ENCODE measurements at places on chromosomes 11 and 22.

DNA sequence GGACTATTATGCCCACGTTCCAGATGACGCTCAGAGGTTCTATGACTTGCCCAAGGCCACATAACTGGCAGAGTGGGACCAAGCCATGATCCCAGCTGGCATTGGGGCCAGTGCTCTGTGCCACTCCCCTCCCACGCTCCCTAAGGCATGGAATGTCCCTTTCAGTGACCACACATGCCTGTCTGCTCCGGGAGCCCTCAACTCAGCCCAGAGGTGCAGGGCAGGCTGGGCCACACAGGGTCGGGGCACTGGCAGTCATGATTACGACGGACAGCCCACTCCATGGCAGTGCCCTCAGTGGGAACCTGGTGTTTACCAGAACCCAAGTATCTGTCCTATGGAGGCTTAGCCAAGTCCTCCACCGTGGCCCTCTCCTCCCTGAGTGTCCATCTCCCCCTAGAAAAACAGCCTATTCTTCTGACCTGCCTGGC is 10.0 kb downstream of the RHBDD3 start:
- DNase-seq, result no peak

- no peak for DNase-seq
These were observed 408.4 kb downstream of the SOX6 start for GRCh38 chr11:15947681-15948648.

DNA sequence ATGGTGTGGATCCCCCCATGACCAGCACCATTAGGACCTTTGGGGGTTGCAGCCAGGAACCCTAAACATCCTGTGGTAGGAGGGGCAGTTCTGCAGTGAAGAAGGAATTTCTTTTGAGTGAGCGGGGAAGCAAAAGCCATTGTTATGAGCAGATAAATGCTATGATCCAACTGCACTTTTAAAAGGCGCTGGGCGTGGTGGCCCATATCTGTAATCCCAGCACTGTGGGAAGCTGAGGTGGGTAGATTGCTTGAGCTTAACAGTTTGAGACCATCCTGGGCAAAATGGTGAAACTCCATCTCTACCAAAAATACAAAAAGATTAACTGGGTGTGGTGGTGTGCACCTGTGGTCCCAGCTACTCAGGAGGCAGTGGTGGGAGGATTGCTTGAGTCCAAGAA is 5.9 kb upstream of the TOMM22 start:
- no peak for DNase-seq

GRCh38 chr22:45777046-45777851 is 105.6 kb downstream of the ATXN10 start:
- no peak for DNase-seq

GRCh38 chr11:82692981-82693380 is 40.7 kb downstream of the FAM181B start:
- DNase-seq, result no peak

- no peak for DNase-seq
These were observed 49.3 kb downstream of the TIMP3 start for GRCh38 chr22:32850591-32851517.

- no peak for DNase-seq
These were observed 4.5 kb downstream of the PRDM11 start for GRCh38 chr11:45150943-45151342.

DNA sequence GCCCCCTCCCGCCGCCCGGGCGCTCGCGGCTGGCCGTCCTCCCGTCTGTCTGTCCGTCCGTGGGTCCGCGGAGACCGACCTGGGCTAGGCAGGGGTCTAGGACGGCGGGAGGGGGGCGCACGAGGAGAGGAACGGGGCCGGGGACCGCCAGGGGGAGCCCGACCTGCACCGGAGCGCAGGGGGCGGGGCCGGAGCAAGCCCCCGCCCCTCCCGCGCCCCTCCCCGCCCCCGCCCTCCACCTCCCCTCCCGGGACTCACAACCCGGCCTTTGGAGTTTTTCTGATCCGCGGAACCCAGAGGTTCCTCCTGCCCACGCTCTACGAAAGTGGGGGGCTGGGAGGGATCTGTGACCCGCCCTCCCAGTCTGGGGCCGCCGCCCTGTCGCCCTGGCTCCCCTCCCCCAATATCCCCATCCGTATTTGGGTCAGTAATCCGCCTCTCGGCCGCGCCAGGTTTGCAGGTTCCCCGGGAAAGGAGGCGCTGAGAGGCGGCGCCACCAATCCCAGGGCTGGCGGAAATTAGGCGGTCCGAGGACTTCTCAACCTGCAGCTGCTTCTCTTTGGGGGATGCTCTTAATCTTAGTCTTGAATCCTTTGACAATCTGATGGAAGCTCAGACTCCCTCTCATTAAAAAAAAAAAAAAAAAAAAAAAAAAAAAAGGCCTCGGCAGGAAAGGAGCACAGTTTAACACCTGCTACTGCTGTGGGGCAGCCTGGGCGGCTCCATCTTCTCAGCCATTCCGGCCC is 925 bp upstream of the KCNJ11 start:
- DNase-seq, result peak; percentile 74

GRCh38 chr11:119436093-119436492 is 13.1 kb upstream of the THY1 start:
- no peak for DNase-seq

DNA sequence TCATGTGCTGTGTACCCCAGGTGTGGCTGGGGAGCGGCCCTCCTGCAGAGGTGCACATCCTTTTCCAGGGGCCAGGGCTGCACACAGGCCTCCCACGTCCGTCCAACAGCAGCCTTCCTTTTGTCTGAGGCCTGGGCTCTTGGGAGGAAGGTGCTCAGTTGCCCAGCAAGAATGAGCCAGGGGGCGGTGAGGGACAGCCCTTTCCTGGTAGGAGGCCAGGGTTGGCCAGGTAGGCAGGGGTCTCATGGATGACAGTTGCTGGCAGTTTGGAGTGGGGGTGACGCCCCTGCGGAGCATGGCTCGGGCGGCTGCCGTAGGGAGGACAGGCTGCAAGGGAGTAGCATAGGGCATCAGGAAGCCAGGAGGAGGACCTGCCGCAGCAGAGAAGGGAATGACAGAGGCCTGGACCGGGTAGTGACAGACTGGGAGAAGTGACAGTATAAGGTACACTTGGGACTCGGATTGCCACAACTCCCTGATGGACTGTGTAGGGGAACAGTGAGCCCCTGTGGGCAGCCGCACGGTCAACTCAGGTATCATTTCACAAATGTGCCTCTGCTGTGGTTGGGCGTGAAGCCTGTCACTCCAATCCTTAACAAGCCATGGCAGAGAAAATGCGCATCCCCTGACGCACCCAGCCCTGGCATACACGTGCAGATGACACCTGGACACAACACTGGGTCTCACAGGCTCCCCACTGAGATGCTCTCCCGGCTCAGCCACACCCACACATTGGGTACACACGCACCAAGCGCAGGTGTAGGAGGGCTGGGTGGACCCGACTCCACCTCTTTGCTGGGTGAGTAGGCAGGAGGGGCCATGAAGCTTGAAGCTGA is 79.7 kb downstream of the DGCR2 start:
- DNase-seq, result no peak

DNA sequence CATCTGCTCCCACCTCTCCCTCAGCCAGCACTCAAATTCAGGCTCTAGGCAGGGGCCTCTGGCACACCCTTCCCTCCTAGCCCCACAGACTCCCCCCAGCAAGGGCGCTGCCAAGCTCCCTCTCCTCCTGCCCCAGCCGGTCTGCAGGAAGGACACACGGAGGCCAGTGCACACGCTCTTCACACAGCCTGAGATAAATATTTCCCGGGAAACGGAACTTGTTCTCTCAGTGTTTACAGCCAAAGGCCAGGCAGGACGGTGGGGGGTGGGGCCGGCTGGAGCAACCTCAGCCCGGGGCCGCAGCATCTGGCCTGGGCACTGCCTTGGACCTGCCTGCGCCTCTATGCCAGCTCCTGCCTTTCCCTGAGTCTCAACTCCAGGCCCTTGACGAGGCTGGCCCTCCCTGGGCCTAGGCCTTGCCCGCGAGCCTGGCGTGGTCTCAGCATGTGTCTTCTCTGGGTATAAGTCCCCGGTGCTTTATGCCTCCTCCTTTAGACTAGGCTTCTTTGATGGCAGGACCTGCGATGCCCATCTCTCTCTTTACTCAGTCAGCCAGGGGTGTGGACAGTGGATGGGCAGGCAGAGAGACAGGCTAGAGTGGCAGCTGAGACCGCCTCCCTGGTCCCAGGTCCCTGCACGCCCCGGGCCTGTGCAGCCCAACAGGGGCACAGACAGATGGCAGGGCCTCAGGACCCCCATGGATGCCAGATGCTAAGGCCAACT is 48.4 kb downstream of the PDE2A start:
- DNase-seq, result no peak

GRCh38 chr22:37197451-37198257 is 9.6 kb upstream of the C1QTNF6 start:
- no peak for DNase-seq

DNA sequence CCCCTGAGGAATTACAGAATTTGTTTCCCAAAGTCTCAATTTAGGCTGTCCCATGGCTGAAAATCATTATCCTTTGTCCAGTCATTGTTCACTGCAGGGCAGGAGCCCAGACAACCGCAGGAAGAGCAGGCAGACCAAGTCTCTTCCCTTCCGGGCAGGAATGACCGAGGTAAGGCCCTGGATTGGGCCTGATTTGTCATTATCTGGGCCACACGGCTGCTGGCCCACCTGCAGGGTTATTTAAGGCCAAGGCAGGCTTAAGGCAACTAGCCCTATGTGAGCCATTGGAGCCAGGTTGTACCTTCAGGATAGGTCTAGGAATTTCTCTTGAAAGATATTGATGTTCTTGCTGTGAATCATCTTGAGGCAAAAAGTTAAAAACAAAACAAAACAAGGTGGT is 9.7 kb upstream of the IL10RA start:
- no peak for DNase-seq

DNA sequence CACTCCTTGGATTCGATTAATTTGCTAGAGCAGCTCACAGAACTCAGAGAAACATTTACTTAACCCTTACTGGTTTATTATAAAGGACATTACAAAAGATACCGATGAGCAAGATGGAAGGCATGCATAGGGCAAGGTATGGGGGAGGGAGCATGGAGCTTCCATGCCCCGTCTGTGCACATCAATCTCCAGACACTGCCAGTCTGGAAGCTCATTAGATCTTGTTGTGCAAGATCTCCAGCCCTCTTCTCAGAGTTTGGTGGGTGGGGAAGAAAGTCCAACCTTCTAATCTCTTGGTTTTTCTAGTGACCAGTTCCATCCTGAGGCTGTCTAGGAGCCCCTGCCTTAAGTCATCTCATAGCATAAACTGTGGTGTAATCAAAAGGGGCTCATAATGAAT is 190.7 kb downstream of the UVRAG start:
- no peak for DNase-seq

DNA sequence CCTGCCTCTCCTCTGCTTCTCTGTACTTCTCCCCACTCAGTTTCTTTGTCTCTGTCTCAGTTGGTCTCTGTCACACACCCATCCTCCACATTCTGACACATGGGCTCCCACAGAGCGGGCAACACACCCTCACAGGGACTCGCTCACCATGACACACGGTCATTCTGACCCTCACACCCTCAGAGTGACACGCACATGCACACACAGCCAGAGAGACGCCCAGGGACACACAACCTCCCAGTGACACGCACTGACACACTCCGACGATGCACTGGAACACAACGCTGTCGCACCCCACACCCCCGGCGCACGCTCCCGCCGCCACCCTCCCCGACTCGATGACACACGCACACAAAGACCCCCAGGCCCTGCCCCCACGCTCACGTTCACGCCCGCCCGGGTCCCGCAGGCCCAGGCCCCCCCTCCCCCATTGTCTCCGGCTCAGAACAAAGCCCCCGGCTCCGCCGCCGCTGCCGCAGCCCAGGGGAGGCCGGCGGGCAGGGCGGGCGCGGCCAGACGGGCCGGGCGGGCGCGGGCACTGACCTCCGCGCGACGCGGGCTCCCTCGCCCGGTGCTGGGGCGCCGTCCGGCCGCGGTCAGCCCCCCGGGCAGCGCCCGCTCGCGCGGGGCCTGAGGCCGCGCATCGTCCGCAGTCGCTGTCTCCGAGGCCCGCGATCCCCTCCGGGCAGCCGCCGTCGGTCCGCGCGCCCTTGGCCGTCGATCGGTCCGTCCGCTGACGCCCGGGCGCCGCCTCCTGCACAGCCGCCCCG is 404 bp downstream of the DCHS1 start:
- peak; percentile 44 for DNase-seq

DNA sequence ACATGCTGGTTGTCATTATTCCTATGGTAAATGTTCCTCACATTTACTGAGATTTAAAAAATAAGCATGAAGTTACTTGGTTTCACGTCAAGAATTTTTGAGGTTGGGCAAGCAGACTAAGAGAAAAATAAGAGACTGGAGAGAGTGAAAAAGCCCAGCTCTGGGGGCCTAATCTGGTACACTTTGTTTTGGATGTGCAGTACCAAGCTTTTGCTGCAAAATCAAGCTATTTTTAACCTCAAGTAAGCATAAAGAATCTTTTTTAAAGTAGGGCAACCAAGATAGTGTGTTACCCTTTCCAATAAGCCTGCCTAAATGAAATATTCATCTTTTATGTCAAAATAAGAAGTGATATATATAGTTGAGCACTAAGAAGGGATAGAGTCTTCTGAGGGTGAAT is 79.4 kb upstream of the ARHGAP20 start:
- DNase-seq, result no peak

DNA sequence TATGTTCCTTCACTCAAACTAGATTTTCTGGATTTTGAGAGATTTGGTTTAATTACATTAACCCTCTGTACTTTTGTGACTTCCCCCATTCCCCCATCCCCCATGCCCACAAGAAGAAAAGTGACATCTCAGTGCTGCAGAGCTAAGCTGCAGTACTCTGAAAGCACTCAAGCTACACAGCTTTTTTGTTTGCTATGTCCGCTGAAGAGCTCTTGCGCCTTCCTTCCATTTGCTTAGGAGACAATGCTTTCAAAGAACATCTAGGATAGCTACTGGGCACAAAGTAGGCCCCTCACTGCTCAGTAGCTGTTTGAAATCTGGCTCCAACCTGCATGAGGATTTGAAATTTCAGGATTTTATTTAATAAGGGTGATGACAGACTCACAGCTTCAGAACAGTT is 69.7 kb downstream of the SLC17A6 start:
- DNase-seq, result no peak

GRCh38 chr22:23755711-23756110 is 1.5 kb upstream of the VPREB3 start:
- DNase-seq, result no peak

- no peak for DNase-seq
These were observed 41.3 kb downstream of the MUC6 start for GRCh38 chr11:995044-995751.

- DNase-seq, result no peak
These were observed 73.5 kb downstream of the BRD1 start for GRCh38 chr22:49753961-49754695.

GRCh38 chr11:61486779-61487178 is 21.8 kb upstream of the LRRC10B start:
- DNase-seq, result no peak

GRCh38 chr11:32897103-32897502 is 4.5 kb downstream of the QSER1 start:
- no peak for DNase-seq
